ENCODE measurements at places on chromosomes 3 and 15.
A peak's percentile ranks its signal among the peaks of the same experiment; 100 is the strongest.

GRCh38 chr3:48467110-48467454, 20.5 kb downstream of the ATRIP start:
- DNase-seq: no peak

DNA sequence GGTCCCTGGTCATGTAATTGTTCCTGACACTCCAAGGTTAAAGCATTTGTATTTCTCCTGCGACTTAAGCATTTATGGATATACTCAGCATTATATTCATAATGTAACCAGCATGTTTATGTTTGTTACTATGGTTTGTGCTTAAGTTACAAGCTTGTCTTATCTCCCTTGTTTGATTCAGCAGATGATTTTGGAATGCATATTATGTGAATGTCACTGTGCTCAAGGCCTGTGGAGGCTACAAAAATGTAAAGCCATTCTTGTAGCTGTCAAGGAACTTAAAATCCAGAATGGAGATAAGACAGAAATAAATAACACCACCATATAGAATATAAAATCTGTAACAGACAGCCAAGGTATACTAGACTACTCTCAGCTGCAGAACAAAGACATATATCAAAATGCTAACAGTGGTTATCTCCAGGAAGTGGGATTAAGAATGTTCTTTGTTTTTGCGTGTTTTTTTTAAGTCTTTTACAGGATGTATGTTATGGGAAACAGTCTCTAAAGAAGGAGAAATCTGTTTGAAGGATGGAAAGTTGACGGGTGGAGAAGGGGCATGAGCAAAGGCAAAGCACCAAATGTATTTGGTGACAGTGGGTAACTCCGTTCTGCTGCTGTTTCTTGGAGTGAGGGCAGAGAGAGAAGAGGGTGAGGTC, 61.4 kb downstream of the IGF2BP2 start:
- no peak for DNase-seq

GRCh38 chr15:75207618-75208500, 6.2 kb downstream of the C15orf39 start:
- DNase-seq: no peak

DNA sequence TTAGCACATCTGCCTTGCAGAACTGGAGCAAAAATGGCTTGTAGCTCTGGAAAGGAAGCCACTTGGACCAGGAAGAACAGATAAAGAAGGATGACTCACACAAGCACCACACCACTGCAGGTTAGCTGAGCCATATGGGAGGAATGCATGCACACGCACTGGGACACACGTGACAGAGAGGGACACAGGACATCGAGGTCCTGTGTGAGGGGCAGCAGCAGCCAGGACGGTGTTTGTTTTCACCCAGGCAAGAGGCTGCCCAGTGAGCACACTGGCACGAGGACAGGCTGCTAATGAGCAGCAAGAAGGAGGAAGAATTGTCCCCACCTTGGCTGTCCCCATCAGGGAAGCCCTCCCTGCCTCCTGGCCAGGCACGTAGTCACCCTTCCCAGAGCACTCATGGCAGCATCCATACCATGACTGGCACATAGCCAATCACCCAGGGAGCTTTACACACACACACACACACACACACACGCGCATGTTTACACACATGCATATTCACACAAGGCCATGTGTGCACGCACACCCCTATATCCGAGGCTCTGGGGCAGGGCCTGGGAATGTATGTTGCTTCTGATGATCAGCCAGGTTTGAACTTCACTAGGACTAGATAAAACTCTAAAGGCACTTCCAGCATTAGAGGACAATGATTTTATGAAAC, 24.0 kb upstream of the SPTBN5 start:
- DNase-seq: peak; percentile 74

DNA sequence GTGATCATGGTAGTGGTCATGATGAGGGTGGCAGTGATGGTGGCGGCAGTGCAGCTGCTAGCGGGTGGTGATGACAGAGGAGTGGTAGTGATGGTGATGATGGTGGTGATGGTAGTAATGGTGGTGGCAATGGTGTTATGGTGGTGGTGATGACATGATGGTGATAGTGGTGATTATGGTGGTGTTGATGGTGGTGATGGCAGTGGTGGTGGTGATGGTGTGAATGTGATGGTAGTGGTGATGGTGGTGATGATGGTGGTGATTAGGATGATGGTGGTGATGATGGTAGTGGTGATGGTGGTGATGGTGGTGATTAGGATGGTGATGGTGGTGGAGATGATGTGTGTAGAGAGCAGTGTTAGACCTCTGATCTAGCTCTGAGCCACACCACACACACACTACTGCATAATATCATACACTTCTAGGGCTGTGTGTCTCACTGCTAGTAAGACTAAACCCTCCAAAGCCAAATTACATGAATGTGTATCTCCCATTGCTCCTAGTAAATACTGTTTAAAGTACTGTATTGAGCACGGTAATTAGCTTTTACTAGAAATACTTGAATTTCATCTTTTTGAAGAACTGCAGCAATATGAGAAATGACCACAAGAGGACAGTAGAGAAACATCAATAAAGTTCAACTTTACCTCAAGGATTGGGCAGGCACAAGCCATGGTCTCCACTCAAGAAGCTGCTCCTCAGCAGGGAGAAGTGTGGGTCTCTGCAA, 28.8 kb downstream of the TMED3 start:
- peak; percentile 49 for DNase-seq

GRCh38 chr15:66145726-66146182, 107.8 kb downstream of the MEGF11 start:
- no peak for DNase-seq

DNA sequence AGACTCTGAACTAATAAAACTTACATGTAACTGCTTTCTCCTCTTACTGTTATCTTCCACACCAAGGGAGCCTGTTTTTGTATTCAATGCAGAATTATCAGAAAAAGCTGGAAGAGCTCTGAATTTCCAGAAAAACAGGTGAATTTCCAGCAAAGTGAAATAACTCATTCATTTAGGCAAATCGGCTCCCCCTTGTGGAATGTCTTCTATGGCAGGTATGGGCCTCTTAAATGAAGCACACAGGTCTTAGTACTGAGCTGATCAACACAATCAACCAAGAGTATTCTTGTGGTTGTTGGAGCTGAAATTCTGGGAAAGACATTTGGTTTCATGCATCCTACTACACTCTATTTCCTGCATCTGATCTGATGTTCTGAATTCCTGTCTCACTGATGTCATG, 31.0 kb upstream of the PTPRG start:
- peak; percentile 26 for DNase-seq
